ENCODE measurements at places on chromosomes 3 and 15. TPM values are rescaled to one million over a fixed set of nuclear protein-coding genes. Genes with fewer than 3 reads are reported as not detected.

DNA sequence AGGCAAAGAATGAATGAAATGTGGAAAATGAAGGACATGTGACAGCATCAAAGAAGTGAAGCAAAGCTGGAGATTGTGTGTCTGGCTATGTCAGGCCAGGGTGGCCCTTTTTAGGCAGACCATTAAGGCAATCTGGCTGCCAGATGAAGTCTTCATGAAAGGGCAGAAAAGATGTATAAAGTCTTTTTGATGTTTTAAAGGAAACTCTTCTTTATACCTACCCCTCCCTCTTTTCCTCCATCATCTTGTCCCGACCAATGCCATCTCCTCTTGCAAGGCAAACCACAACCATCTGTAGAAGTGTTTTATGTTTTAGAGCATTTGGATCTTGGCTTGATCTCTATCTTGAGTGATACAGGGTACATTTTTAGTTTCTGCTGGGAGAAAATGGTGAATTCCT, 259.2 kb downstream of the LSAMP start:
- DNase-seq, result no peak

- peak; percentile 33 for DNase-seq
Measured at GRCh38 chr3:176814285-176814684, 383.0 kb downstream of the TBL1XR1 start.

GRCh38 chr3:14016900-14017475, 107.7 kb downstream of the CHCHD4 start:
- DNase-seq, result no peak

- no peak for DNase-seq
Measured at GRCh38 chr3:16313886-16314645, 49.1 kb downstream of the OXNAD1 start.

DNA sequence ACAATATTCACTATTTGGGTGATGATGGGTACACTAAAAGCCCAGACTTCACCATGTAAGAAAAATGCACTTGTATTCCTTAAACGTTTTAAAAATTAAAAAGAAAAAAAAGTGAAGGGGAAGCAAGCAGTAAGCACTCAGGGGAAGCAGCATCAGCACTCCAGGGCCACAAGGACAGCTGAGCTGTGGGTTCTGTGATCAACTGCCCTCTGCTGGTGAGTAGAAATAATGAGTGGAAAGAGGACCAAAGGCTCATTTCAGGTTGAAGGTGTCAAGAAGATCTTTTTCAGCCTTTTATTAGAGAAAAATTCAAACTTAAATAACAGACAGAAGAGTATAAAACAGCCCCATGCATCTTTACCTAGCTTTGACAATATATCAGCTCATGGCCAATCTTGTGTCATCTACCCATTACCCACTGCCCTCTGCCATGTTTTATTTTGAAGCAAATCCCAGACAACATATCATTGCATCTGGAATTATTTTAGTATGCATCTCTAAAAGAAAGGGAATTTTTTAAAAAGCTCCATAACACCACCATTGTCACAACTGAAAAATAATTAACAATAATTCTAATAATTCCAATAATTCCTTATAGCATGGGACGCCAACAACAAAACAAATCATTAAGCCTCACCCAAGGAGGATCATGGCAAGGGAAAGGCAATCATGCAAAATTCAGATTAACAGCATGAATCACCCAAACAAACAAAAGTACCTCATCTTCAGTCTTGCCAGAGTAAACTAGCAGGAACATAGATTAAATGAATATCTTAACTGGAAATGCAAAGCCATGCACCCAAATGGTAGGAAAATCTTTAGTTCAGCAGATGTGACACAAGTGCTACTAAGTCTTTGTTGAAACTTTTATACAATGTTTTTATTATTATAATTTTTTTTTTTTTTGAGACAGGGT, 42.5 kb downstream of the TAMM41 start:
- peak; percentile 56 for DNase-seq

DNA sequence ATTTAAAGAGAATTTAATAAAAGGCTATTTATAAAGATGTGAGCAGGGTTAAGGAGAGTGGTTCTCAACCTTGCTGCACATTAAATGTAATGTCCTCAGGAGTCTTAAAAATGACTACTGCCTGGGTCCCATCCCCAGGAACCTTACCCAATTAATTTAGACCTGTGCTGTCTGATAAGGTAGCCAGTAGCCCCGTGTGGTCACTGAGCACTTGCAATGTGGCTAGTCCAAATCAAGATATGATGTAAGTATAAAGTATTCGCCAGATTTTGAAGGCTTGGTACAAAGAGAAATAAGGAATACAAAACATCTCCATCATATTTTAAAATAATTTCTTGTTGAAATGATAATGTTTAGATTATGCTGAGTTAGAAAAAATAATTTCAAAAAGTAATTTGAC, 343.3 kb upstream of the PPP2R3A start:
- DNase-seq, result no peak

GRCh38 chr15:91472316-91472756, 372.3 kb downstream of the SV2B start:
- DNase-seq, result no peak

GRCh38 chr15:68001811-68002210, 52.3 kb upstream of the PIAS1 start:
- DNase-seq, result no peak

DNA sequence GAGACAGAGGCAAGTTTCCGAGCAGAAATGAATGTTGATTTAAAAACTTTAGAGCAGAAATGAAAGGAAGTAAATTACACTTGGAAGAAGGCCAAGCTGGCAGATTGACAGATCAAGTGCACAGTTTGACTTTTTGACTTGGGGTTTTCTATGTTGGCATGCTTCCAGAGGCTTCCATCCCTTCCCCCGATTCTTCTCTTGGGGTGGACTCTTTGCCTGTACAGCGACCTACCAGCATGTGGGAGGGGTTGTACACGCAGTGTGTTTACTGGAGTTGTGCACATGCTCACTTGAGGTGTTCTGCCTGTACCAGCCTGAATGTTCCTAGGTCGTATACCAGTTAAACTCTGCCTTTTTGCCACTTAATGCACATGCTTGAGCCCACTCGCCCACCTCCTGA, 701.5 kb upstream of the GBE1 start:
- no peak for DNase-seq

CCR9 gene
- not detected for total RNA-seq

MYL3 gene
- 0.57 TPM for total RNA-seq

SERINC4 gene
- not detected for total RNA-seq

ILDR1 gene
- not detected for total RNA-seq

BCHE gene
- total RNA-seq, result 40.3 TPM

C3orf85 gene
- not detected for total RNA-seq

TMEM108 gene
- total RNA-seq, result not detected

RFX7 gene
- 2.9 TPM for total RNA-seq

GABRB3 gene
- total RNA-seq, result not detected

Measured in A172 (cell line).